ENCODE measurements at places on chromosomes 12 and 14. TPM values are rescaled to one million over a fixed set of nuclear protein-coding genes. Genes with fewer than 3 reads are reported as not detected.

LGR5 gene
- polyA plus RNA-seq = not detected

LUM gene
- polyA plus RNA-seq = not detected

CLEC1B gene
- 0.47 TPM for polyA plus RNA-seq

ALG10B gene
- 0.53 TPM for polyA plus RNA-seq

KLHDC1 gene
- 3.3 TPM for polyA plus RNA-seq

NGB gene
- polyA plus RNA-seq = not detected

CLEC2A gene
- not detected for polyA plus RNA-seq

ATP5MC2 gene
- polyA plus RNA-seq = 383 TPM

DEPDC4 gene
- not detected for polyA plus RNA-seq

CAPZA3 gene
- polyA plus RNA-seq = not detected

DNAAF2 gene
- 13.3 TPM for polyA plus RNA-seq

FAM186B gene
- not detected for polyA plus RNA-seq

KRR1 gene
- polyA plus RNA-seq = 51.8 TPM

FOXN4 gene
- not detected for polyA plus RNA-seq

BCL2L2 gene
- polyA plus RNA-seq = 0.07 TPM

SAMD15 gene
- not detected for polyA plus RNA-seq

Data from immature natural killer cell (primary cell).